Osteocyte (in vitro differentiated cells): ENCODE measurements at places on chromosomes 4 and X. TPM values are rescaled to one million over a fixed set of nuclear protein-coding genes. Genes with fewer than 3 reads are reported as not detected.

DNA sequence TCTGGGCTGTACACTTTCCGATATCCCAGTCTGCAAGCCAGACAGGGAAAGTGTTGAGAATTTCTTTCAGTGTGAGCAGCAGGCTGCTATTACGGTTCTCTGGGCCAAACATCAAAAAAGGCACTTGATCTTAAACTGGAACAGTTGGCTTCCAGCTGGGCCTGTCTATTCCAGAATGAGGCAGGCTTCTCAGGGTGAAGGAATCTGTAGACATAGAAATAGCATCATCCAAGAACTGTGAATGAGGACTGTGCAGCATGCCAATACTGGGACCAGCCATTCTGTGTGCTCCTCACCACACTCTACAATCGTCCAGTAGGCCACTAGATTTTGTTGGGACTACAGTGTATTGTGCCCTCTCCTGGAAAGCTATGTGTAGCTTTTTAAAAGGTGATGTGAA, 31.1 kb downstream of the ART3 start:
- no peak overlapping the region for H3K4me3 ChIP-seq
- no peak overlapping the region for H3K27ac ChIP-seq
- H3K36me3 ChIP-seq, result no peaks in the 10 kb centered on the region
- no peaks in the 10 kb centered on the region for H3K4me1 ChIP-seq
- peaks cover 30% of the 10 kb centered on the region for H3K27me3 ChIP-seq

GRCh38 chr4:7584606-7585159, 150.0 kb upstream of the PSAPL1 start:
- no peak overlapping the region for H3K27ac ChIP-seq
- no peak overlapping the region for H3K4me3 ChIP-seq
- H3K36me3 ChIP-seq, result no peaks in the 10 kb centered on the region

DNA sequence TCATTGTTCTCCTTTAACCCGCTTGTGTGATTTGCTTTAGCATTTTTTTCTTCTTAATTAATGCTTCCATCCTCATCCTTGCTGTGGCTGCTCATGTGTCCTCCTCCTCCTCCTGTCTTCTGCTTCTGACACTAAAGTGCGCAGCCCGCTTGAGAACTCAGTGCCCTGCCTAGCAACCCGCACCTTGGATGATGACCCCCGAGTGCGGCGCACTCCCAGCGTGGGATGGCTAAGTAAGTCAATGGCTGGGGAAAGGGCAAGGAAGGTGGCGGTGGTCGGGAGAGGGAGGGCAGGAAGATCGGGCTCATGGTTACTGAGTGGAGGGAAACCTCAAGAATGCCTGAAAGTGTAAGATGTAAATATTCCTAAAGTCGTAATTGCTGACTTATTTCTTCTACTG, 30.1 kb downstream of the SLC4A4 start:
- no peak overlapping the region for H3K27ac ChIP-seq
- no peak overlapping the region for H3K4me3 ChIP-seq
- peaks cover 10% of the 10 kb centered on the region for H3K27me3 ChIP-seq

DNA sequence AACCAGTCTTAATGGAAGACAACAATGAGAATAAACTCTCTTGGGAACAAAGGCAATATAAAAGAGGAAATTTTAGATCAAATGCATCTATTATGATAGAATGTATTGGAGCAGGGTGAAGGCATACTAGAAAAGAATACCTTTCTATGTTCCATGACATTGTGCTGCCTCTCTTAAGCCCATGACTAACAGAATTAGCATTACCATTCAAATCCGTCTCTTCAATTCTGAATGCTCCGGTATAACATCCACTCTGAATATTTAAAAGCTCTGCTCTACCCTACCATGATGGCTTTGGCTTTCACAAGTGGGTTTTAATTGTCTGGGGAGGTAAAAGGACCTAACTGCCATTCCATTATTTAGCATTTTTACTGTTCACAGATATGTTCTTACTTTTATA, 1878.4 kb downstream of the ARAP2 start:
- DNase-seq, result no peak
- H3K4me1 ChIP-seq, result peaks cover 20% of the 10 kb centered on the region
- no peaks in the 10 kb centered on the region for H3K27me3 ChIP-seq
- no peak overlapping the region for H3K27ac ChIP-seq
- no peaks in the 10 kb centered on the region for H3K36me3 ChIP-seq

- H3K27ac ChIP-seq, result no peak overlapping the region
- no peak overlapping the region for H3K4me3 ChIP-seq
- H3K36me3 ChIP-seq, result no peaks in the 10 kb centered on the region
- DNase-seq, result no peak
- H3K27me3 ChIP-seq, result peaks cover 47% of the 10 kb centered on the region
- no peaks in the 10 kb centered on the region for H3K4me1 ChIP-seq
These were observed 52.1 kb downstream of the ABLIM2 start for GRCh38 chr4:8106451-8107025.

DNA sequence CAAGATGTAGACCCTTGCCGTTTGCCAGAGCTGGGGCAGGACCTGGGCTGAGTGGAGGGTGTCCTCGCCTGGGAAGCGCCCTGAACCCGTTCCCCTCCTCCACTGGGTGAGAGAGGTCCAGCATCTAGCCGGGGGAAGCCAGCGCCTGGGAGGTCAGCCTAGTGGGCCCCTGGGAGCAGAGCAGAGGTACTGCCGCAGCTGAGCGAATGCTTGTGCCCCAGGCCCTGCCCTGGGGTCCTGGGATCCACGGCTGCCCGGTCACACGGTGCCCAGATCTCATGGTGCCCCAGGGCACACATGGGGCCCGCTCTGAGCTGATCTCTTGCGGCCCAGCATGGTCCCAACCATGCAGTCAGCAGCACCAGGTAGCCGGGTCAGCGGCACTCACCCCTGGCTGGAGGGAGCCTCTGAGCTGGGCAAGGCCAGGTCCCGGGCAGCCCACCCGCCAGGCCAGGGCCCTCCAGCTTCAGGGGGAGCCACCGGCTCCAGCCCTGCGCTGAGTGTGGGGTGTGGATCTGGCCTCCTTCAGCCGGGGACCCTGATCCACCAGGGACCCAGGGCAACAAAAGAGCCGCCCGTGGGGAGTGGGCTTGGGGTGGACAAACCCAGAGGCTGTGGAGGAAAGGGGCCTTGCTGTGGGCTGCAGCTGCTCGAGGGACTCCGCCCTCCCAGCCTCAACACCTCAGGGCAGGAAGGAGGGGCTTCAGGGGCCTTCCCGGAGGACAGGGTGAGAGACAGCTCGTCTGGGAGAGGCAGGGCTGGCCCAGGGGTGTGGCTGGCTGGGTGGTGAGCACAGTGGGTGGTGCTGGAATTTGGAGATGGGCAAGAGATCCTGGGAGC, 4.1 kb upstream of the CPLX1 start:
- H3K4me3 ChIP-seq, result no peak overlapping the region
- H3K27ac ChIP-seq, result no peak overlapping the region
- H3K36me3 ChIP-seq, result peaks cover 2% of the 10 kb centered on the region
- peaks cover 2% of the 10 kb centered on the region for H3K4me1 ChIP-seq

The XKRX gene
- not detected in 2 replicates for total RNA-seq

- DNase-seq, result no peak
- H3K4me3 ChIP-seq, result no peak overlapping the region
- no peaks in the 10 kb centered on the region for H3K27me3 ChIP-seq
- H3K36me3 ChIP-seq, result no peaks in the 10 kb centered on the region
- no peak overlapping the region for H3K27ac ChIP-seq
- H3K4me1 ChIP-seq, result peaks cover 4% of the 10 kb centered on the region
These were observed 1215.8 kb downstream of the RAPGEF2 start for GRCh38 chr4:160318567-160319220.

DNA sequence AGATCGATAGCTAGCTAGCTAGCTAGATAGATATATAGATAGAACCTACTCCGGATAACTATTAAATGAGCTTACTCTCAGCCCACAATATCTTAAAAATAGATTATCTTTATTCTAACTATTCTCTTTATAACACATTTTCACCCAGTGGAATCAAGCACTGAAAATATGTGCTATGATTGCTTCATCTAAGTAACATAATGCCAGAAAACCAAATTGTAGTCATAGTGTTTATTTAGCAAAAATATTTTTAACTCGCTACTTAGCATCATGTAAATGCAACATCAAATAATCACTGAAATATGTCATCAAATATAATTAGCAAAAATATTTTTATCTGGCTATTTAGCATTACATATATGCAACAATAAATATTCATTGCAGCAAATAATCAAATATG, 1.5 kb downstream of the TMEM156 start:
- DNase-seq, result no peak
- H3K4me1 ChIP-seq, result peaks cover 38% of the 10 kb centered on the region
- H3K4me3 ChIP-seq, result no peak overlapping the region
- no peaks in the 10 kb centered on the region for H3K27me3 ChIP-seq

DNA sequence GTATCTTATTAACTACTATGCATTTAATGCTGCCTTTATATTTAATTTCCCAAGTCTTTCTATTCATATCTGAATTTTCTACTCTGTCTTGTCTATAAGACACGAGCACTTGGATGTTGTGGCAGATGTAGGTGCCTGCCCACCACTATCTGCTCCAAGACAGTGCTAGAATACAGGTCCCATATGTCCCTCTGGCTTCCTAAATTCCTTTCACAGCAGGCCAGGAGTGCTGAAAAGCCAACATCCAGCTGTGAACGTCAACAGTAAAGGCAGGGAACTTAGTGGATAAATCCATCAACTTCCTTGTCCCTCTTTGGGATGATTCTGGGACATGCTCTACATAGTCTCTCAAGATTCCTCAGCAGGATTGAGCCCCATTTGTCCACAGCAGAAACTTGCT, 245.1 kb upstream of the ETNPPL start:
- no peak overlapping the region for H3K4me3 ChIP-seq
- DNase-seq, result no peak
- H3K4me1 ChIP-seq, result peaks cover 29% of the 10 kb centered on the region
- H3K27me3 ChIP-seq, result no peaks in the 10 kb centered on the region

The STAP1 gene
- not detected in 2 replicates for total RNA-seq

DNA sequence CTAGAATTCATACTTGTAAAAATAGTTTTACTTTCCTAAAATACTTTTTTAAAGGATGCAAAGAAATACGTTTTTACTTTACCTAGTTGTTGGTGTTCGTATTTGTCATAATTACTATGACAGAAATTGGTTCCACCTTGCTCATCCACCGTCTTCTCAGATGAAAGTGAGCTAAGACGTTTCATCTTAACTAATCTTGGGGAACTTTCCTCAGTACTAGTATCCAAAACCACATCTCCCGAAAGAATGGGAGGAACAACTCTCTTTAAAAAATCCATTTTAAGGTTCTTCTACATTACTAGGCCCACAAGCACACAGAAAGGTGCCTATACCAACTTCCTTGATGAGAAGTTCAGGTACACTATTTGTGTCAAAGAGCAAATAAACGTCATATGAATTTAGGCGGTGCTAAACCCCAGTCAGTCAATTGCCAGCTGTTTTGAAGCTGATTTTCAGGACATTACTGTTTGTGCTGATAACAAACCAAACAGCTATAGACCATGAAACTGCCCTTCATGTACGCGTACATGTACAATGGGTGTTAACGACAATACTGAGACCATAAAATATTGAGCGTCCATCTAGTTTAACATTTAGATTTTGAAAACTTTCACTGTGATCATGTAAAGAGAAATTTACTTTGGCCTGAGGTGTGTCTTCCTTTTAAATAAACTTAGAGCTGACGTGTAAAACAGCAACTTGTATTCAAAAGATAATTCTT, 99.1 kb downstream of the FRYL start:
- H3K4me3 ChIP-seq, result no peak overlapping the region
- no peaks in the 10 kb centered on the region for H3K27me3 ChIP-seq
- H3K27ac ChIP-seq, result no peak overlapping the region
- peaks cover 7% of the 10 kb centered on the region for H3K36me3 ChIP-seq
- DNase-seq, result no peak

The ACOT9 gene
- 53.8 and 57.9 TPM in 2 replicates for total RNA-seq

The ARHGAP6 gene
- total RNA-seq, result 3.5 and 4.2 TPM in 2 replicates

- no peak overlapping the region for H3K27ac ChIP-seq
- peaks cover 1% of the 10 kb centered on the region for H3K4me1 ChIP-seq
- no peaks in the 10 kb centered on the region for H3K27me3 ChIP-seq
- H3K36me3 ChIP-seq, result peaks cover 4% of the 10 kb centered on the region
- no peak for DNase-seq
- no peak overlapping the region for H3K4me3 ChIP-seq
These were observed 174.0 kb upstream of the MAP3K15 start for GRCh38 chrX:19689170-19689779.

- H3K27ac ChIP-seq, result no peak overlapping the region
- no peaks in the 10 kb centered on the region for H3K36me3 ChIP-seq
- no peak for DNase-seq
- no peaks in the 10 kb centered on the region for H3K27me3 ChIP-seq
These were observed 309.4 kb downstream of the ANTXR2 start for GRCh38 chr4:79763486-79764075.
